ENCODE measurements at places on chromosomes 4 and X.

DNA sequence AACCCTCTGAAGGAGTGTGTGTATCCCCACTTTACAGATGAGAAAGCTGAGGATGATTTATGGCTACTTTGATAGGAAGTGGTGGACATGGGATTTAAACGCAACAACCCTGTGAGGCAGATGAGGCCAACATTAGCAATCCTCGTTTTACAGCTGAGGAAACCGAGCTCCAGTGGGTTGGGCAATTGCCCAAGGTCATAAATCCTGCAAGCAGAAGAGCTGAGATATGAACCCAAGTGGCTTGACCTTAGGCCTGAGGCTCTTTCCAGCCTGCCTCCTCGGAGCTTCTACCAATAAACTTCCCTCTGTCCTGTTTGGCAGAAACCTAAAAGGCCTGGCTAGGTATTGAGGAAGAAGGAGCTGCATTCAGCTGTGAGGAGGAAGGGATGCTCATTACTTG is 185.5 kb upstream of the RBPJ start:
- DNase-seq = peak; percentile 83

GRCh38 chr4:48898733-48899431 is 7.7 kb downstream of the OCIAD2 start:
- peak; percentile 28 for DNase-seq

DNA sequence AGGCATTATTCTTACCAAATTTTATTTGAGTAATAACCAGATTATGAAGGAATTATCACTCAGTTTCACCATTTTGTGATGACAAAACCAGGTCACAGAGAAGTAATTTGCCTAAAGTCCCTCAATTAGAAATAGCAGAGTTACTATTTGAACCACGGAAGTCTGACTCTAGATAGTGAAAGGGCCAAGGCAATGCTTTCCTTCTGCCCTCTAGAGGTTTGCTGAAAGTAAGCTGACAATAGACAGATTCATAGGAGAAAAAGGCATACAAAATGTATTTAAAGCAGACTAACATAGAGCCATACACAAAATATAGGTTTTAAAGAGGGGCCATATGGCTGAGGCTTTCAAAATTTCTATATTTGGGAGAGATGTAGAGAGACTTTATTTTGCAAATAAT is 43.1 kb downstream of the CXXC4 start:
- no peak for DNase-seq

DNA sequence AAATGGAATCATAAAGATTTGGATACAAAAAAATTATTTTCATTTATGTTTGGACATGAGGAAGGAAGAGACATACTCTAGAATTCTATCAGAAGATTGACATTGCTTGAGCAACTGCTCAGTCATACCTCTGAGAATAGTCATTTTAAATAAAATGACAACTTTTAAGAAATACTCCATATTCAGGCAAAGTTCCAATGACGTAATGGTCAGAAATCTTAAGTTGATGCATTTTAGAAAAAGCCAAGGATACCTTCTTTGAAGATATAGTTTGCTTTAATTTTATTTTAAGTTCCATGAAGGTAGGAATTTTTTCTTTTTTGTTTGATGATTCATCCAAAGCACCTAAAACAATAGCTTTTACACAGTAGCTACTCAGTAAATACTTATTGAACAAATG is 110.3 kb upstream of the ATOH1 start:
- no peak for DNase-seq

DNA sequence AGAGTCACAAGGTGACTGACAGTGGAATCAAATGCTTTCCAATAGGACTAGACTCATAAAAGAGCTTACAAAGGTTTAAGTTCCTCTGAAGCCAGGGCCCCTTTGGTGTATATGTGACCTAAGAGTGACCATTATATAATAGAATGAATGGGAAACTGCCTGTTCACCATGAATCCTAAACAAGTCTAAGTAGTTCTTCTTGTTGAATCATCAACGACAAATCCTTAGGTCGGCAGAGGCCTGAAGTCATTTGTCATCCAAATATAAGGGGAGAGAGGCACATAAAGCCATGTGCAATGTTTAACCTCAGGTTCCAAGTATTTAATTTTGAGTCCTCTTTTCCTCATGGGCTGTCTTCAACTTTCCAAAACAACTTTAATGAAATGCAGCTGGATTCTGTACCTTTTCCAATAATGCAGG is 122.4 kb downstream of the RASL11B start:
- peak; percentile 35 for DNase-seq

DNA sequence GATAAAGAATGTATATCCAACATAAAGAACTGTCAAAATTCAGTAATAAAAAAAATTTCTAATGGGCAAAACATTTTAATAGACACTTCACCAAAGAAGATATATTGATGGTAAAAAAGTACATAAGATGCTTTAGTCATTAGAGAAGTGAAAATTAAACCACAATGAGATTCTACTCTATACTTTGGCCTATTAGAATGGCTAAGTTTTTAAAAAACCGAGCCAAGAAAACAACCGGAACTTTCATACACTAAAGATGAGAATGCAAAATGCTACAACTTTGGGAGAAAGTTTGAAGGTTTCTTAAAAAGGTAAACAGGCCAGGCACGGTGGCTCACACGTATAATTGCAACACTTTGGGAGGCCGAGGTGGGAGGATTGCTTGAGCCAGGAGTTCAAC is 20.8 kb downstream of the CNOT6L start:
- DNase-seq = no peak

GRCh38 chr4:94680176-94680862 is 77.4 kb upstream of the BMPR1B start:
- no peak for DNase-seq

DNA sequence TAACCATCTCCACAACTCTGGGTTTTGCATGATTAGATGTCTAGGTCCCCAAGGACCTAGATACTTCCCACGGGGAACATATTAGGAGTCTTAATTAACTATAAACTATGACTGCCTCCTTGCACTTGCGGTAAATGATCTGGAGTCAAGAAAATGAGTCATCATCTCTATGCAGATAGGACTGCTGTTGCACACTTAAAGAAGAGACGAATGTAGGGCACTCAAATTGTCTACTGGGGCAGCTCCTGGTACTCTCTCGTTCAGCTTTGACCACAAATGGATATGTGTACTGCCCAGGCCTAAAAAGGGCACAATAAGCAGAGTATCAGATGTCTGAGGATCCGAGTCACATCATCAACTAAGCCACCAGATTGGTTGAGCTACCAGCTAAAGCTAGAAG is 1783.4 kb upstream of the AGA start:
- no peak for DNase-seq

GRCh38 chrX:74890676-74891430 is 34.4 kb downstream of the NEXMIF start:
- DNase-seq = no peak

DNA sequence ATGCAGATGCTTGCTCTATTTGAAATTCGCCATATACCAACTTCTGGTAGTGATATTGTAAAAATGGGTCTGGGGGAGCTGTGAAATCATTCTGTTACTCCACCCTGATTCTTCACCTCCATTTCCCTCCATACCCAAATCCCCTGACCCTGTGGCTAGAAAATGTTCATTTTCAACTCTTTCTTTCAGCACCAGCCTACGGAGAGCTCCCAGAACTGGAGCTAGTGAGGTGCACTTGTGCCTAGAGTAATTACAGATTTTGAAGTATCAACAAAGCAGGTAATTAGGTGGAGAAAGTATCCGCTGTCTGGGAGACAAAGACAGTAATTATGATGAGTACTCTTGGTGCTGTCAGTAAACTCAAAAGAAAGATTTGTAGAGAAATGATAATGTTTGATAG is 8.1 kb downstream of the ARHGAP36 start:
- no peak for DNase-seq

DNA sequence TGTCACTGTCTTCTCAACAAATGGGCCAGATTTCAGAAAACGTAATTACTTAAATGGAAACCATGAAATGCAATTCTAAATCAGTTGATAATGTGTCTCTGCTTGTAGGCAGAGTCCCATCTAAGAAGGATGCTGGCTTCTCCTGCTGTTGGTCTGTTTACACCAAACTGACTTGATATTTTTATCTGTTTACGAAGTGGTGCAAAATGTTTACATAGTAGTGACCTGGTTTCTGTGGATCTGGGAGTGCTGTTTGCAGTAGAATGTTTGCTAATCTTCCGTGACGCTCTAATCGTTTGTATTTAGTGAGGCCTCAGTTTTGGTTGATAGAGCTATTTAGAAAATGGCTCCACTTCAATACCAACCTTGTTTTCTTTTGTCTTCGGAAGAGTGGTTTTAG is 213.5 kb downstream of the VEGFC start:
- no peak for DNase-seq

DNA sequence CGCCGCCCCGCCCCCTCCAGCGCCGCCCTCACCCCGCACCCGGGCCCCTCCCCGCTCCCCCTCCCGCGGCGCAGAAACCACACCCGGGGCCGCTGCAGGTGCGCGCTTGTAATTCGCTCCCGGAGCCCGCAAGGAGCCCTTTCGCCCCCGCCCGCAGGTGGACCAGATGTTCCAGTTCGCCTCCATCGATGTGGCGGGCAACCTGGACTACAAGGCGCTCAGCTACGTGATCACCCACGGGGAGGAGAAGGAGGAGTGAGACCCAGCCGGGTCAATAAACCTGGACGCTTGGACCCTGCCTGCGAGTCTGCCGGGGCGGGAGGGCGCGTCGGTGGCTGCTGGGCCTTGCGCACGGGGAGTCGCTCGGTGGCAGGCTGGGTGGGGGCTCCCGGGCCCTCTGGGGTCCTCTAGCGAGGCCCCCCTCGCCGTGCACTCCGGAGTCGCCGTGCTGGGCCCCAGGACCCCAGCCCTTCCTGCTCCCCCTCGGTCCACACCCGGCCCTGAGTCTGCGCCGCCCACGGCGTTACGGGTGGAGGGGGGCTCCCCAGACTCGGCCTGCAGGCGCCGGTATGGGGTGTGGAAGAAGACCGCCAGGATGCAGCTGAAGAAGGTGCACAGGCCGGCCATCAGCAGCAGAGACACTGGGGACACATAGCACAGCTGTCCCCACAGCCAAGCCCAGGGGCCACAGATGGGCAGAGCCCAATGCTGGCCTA is 7.1 kb downstream of the SLC49A3 start:
- no peak for DNase-seq

- no peak for DNase-seq
Observed at GRCh38 chr4:107699466-107700206, 20.4 kb downstream of the PAPSS1 start.

DNA sequence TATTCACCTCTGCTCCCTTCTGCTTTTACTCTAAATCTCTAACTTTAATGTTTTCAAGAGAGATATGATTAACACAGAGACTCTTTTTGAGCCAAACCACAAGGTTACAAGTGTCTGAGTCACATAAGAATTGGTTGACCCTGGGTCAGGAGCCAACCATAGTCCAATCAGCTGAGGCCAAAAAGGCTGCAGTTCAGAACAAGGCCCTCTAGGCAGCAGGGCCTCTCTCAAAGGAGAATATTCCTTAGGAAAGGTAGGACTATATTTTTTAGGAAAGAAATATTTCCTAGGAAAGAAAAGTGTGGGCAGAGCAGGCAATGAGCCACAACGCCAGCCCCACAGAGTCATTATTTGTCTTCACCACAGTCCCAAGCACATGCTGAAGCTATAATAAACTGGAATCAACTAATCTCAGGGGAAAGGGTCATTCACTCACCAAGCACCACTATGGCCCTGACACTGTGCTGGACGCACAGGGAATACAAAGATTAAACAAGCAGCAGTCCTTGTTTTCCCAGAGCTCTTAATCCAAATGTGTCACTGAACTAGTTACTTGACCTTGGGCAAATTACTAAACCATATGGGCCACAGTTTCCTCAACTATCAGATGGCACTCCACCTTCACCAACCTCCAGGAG is 2.2 kb downstream of the ATP8A1 start:
- DNase-seq = peak; percentile 62

DNA sequence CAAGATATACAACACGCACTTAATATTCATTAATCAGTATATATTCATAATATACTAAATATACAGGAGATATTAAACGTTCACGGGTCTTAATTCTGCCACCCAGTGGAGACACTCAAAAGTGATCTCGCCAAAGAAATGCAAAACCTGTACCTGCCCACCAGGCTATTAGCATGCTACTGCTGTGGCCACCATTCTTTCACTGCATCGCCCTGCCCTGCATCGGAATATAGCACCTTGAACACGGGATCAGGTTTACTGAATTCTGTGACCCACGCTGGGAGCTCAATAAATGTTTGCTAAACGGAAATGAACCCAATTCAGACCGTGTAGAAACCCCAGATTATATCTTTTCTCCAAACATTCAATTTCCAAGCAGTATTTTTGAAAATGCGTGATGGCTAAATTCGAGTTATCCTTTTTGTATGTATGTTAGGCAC is 840 bp upstream of the CLCN3 start:
- DNase-seq = peak; percentile 36

DNA sequence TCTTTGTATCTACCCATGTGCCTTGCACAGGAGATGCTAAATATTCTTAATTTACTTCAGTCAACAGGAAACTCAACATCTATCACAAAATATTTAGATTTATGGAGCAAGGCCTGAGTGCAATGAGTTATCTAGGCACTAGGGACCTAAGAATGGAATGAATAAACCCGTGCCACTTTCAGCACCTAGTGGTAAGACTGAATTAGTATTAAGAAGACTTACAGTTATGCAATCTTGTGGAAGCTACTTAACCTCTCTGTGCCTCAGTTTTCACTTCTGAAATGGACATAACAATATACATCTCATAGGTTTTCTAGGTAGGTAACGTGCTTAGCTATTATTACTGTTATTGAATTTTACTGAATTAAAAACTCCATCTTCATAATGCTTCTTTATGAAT is 144.6 kb upstream of the MAP3K15 start:
- no peak for DNase-seq

- no peak for DNase-seq
Observed at GRCh38 chr4:3732076-3733028, 33.8 kb upstream of the ADRA2C start.

DNA sequence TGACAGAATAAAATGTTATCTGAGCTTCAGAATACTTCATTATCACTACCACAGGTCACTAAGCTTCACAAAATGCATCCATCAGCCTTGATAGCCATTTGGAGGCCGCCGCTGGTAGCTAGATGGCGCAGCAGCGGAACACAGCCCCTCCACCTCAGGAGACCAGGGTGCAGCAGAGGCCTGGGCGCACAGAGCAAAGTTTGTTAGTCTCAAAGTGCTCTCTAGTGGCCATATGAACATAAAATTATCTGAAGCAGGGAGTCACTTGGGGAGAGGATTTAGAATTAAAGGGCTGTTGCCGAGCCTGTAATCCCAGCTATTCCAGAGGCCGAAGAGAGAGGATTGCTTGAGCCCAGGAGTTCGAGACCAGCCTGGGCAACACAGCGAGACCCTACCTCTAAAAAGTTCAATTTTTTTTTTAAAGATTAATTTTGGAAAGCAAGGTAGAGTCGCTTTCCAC is 8.1 kb upstream of the DCTD start:
- DNase-seq = peak; percentile 83

DNA sequence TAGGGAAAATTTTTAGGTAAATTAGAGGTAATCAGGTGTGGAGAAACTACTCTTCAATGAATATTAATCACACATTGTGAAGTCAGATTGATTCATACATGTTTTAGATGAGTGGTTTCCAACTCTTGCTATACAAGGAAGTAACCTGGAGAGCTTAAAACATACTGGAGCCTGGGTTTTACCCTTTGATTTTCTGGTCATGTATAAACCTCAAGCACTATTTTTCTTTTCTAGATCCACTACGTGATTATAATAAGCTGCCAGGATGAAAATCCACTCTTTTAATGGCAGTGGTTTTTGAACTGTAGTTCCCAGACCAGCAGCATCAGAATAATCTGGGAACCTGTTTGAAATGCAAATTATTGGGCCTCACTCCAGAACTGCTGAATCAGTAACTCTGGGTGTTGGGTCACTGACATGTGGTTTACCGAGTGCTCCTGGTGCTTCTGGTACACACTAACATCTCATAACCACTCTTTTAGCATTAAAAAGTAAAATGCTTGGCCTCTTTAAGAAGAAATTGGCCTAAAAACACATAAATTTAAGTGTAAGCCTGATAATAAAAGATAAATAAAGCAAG is 63.4 kb downstream of the DCAF12L1 start:
- DNase-seq = no peak
